ENCODE measurements at places on chromosomes 1 and 21. TPM values are rescaled to one million over a fixed set of nuclear protein-coding genes. Genes with fewer than 3 reads are reported as not detected.

Gene KIF2C
- 1.4 TPM for total RNA-seq

DNA sequence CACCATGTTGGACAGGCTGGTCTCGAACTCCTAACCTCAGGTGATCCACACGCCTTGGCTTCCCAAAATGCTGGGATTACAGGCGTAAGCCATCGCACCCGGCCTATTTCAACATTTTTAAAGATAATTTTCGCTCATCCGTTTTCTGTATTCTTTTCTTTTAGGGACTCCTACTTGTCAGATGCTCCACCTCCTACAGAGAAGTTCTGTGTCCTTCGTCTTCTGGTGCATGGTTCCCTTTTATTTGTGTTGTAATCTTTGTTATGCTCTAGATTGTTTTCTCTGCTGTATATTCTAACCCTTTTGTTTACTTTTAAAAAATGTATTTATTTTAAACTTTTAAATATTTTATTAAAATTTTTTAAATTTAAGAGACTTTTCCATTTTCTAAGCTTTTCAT is 28.4 kb downstream of the CLDN14 start:
- H3K4me1 ChIP-seq, result peaks cover 9% of the 10 kb centered on the region
- H3K27ac ChIP-seq, result no peak overlapping the region
- H3K36me3 ChIP-seq, result no peaks in the 10 kb centered on the region
- no peak overlapping the region for H3K4me3 ChIP-seq
- H3K27me3 ChIP-seq, result no peaks in the 10 kb centered on the region

Gene SLC16A4
- total RNA-seq, result 53.1 TPM

GRCh38 chr1:167792188-167792565 is 70.4 kb downstream of the MPZL1 start:
- H3K4me1 ChIP-seq, result no peaks in the 10 kb centered on the region
- no peak overlapping the region for H3K4me3 ChIP-seq
- DNase-seq, result no peak

DNA sequence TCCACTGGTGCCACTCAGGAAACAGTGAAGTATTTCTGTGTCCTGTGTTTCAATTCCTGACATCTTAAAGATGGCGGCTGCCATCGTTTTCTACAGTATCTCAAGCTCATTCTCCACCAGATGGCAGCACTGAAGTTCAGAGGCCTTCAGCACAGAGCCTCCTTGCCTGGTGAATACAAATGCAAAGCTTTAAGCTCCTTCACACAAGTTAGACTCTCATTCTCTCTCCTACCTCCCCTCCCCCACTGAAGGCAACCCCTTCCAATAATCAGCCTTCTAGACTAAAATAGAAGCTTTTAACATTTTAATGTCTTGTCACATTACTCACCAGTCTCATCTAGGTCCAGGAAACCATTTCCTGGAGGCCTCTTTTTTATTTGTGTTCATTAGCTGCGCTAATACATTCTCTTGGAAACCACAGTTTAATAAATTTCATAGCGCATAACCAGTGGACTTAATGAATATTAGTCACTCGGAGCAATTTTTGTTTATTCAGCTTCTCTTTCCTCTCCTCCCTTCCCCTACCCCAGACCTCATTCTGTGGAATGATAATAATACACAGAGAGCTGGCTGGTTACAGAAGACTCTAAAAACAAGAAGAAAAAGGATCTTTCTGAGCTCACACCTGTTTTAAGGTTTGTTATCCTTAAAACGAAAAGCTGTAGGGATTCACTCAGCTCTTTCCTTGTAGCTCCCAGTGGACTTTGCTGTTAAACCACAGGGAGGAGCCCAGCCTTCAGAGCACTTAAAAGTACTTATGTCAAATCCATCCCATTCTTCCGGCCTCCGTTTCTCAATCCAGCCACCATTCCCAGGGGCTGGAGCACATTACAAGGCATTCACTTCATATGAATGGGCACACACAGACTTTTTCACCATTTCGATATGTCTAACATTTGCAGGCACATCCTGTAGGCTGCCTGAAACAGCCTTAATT is 384.9 kb downstream of the HLX start:
- H3K27me3 ChIP-seq, result no peaks in the 10 kb centered on the region
- H3K4me3 ChIP-seq, result no peak overlapping the region
- DNase-seq, result no peak
- no peaks in the 10 kb centered on the region for H3K4me1 ChIP-seq

GRCh38 chr1:2628191-2628932 is 4.5 kb downstream of the MMEL1 start:
- H3K4me3 ChIP-seq, result no peak overlapping the region
- H3K36me3 ChIP-seq, result no peaks in the 10 kb centered on the region
- DNase-seq, result peak; percentile 64
- H3K4me1 ChIP-seq, result no peaks in the 10 kb centered on the region
- H3K27me3 ChIP-seq, result peaks cover 13% of the 10 kb centered on the region

DNA sequence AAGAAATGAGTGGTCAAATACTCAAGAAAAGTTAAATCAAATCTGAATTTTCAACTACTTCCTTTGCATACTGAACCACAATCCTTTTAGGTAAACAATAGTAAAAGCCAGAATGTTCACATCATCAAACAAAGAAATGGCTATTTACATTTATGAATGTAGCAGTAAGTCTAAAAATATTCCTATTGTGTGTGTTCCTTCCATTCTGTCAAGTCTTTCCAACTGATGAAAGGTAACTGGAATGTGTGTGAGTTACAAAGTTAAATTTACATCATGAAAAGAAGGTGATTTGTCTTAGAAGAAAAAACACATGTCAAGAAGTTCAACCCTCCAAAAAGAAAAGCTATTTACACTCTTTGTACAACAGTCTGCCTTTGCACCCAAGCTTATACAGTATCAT is 203.1 kb downstream of the SIPA1L2 start:
- no peaks in the 10 kb centered on the region for H3K4me1 ChIP-seq
- no peaks in the 10 kb centered on the region for H3K27me3 ChIP-seq
- DNase-seq, result no peak
- no peak overlapping the region for H3K27ac ChIP-seq
- H3K4me3 ChIP-seq, result no peak overlapping the region
- H3K36me3 ChIP-seq, result no peaks in the 10 kb centered on the region

Gene AK5
- total RNA-seq, result 1.7 TPM

Gene RGS13
- 2.1 TPM for total RNA-seq

Gene PGBD5
- 3.7 TPM for total RNA-seq

GRCh38 chr1:221783936-221784335 is 42.0 kb upstream of the DUSP10 start:
- no peaks in the 10 kb centered on the region for H3K4me1 ChIP-seq
- no peaks in the 10 kb centered on the region for H3K27me3 ChIP-seq
- no peaks in the 10 kb centered on the region for H3K36me3 ChIP-seq
- H3K4me3 ChIP-seq, result no peak overlapping the region
- H3K27ac ChIP-seq, result no peak overlapping the region
